ENCODE measurements at places on chromosomes 13 and 19. TPM values are rescaled to one million over a fixed set of nuclear protein-coding genes. Genes with fewer than 3 reads are reported as not detected.

DNA sequence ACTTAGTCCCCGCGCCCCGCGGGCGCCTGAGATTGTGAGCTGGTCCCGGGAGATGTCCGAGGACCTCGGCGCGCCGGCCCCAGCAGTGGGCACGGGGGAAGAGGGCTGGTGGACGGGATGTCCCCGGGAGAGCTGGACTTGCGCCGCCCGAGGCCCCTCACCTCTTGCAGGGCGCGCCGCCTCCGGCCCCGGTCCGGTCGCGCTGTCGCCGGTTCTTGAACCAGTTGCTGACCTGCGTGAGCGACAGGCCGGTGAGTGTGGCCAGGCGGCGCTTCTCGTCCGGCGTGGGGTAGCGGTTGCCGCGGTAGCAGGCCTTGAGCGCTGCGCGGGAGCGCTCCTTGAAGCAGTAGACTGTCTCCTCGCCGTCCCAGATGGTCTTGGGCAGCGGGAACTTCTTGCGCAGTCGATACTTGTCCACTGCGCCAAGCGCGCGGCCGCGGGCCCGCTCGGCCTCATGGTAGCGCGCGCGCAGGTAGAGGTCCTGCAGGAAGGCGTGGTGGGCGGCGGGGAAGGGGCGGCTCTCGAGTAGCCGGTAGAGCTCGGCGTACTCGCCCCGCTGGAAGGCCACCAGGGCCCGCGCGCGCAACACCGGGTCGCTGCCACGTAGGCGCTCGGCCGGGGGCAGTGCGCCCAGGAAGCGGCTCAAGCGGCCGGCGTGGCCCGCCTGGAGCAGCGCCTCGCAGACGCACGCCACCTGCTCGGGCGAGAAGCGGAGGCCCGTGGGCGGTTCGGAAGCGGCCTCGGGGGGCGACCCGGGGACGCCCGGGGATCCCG lies 984 bp downstream of the SIX5 start:
- H3K4me1 ChIP-seq, result peaks cover 5% of the 10 kb centered on the region
- H3K27ac ChIP-seq, result no peak overlapping the region
- peak overlapping the region; percentile 77 for H3K4me3 ChIP-seq

GRCh38 chr13:89695343-89696257 lies 1651.9 kb upstream of the MIR17HG start:
- peaks cover 7% of the 10 kb centered on the region for H3K4me1 ChIP-seq
- no peaks in the 10 kb centered on the region for H3K27me3 ChIP-seq
- H3K27ac ChIP-seq, result no peak overlapping the region
- DNase-seq, result peak; percentile 62

ZNF615 gene
- total RNA-seq, result 12.3 TPM

DNA sequence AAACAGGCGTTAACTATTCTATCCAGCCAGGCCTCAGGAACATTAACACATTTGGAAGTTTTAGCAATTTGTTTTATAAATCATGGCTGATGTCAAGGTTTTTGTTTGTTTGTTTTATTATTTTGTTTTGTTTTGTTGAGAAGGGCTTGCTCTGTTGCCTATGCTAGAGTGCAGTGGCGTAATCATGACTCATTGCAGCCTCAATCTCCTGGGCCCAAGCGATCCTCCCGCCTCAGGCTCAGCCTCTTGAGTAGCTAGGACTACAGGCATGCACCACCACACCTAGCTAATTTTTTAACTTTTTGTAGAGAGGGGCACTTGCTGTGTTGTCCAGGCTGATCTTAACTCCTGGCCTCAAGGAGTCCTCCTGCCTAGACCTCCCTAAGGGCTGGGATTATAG lies 28.3 kb downstream of the NUP58 start:
- no peaks in the 10 kb centered on the region for H3K27me3 ChIP-seq
- H3K4me1 ChIP-seq, result no peaks in the 10 kb centered on the region
- no peak for DNase-seq
- H3K4me3 ChIP-seq, result no peak overlapping the region
- no peaks in the 10 kb centered on the region for H3K36me3 ChIP-seq
- H3K27ac ChIP-seq, result no peak overlapping the region

- H3K4me1 ChIP-seq, result no peaks in the 10 kb centered on the region
- no peak overlapping the region for H3K4me3 ChIP-seq
- peaks cover 7% of the 10 kb centered on the region for H3K27me3 ChIP-seq
Measured at GRCh38 chr19:51710163-51710562, 13.6 kb downstream of the HAS1 start.

DNA sequence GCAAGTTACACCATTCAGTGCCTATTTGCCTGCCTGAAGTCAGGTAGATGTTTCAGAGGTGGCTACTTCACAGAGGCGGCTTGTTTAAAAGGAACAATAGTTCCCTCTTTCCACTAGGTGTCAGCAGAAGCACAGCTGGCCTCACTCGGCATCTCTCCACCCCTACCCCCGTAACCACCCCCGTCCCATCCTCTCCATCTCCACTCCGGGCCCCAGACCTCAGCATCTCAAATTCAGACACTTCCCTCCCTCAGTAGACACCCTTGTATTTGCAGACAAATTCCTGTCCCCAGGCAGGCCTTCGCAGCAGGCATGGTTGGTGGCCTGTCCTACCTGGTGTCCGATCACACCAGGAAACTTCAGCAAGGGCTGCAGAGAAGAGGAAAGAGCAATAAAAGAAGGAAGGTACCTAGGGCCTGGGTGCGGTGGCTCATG lies 9.1 kb upstream of the DPP9 start:
- H3K36me3 ChIP-seq, result no peaks in the 10 kb centered on the region
- no peak overlapping the region for H3K27ac ChIP-seq
- peak; percentile 61 for DNase-seq
- H3K27me3 ChIP-seq, result peaks cover 6% of the 10 kb centered on the region

DNA sequence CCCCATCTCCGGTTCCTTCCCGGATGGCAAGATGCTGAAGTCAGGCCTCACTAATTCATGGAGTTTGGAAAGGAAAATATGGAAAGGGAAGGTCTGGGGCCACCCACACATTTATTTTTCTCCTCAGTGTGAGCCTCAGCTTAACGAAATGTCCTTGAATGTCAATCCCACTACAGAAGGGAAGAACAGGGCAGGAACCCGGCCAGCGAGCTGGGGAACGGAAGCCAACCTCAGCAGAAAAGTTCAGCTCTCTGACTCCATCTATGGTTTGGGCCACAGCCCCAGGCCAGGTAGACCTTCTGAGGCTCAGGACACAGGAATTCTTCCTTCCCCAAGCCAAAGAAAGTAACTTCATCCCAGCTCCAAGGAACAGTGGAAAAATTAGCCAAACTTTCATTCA lies 8.4 kb downstream of the C19orf12 start:
- peaks cover 6% of the 10 kb centered on the region for H3K27me3 ChIP-seq
- no peak overlapping the region for H3K27ac ChIP-seq
- no peak for DNase-seq
- H3K4me3 ChIP-seq, result no peak overlapping the region

- peaks cover 6% of the 10 kb centered on the region for H3K27me3 ChIP-seq
- H3K4me3 ChIP-seq, result peak overlapping the region; percentile 96
- peaks cover 63% of the 10 kb centered on the region for H3K36me3 ChIP-seq
- peak overlapping the region; percentile 95 for H3K27ac ChIP-seq
- peaks cover 2% of the 10 kb centered on the region for H3K4me1 ChIP-seq
- peak; percentile 21 for DNase-seq
Measured at GRCh38 chr19:52398081-52398441, 412 bp downstream of the ZNF528 start.

ACP5 gene
- total RNA-seq, result not detected

GRCh38 chr13:74920361-74920760 lies 561.6 kb downstream of the TBC1D4 start:
- no peak for DNase-seq
- no peak overlapping the region for H3K27ac ChIP-seq
- no peak overlapping the region for H3K4me3 ChIP-seq
- no peaks in the 10 kb centered on the region for H3K36me3 ChIP-seq
- H3K4me1 ChIP-seq, result no peaks in the 10 kb centered on the region

DNA sequence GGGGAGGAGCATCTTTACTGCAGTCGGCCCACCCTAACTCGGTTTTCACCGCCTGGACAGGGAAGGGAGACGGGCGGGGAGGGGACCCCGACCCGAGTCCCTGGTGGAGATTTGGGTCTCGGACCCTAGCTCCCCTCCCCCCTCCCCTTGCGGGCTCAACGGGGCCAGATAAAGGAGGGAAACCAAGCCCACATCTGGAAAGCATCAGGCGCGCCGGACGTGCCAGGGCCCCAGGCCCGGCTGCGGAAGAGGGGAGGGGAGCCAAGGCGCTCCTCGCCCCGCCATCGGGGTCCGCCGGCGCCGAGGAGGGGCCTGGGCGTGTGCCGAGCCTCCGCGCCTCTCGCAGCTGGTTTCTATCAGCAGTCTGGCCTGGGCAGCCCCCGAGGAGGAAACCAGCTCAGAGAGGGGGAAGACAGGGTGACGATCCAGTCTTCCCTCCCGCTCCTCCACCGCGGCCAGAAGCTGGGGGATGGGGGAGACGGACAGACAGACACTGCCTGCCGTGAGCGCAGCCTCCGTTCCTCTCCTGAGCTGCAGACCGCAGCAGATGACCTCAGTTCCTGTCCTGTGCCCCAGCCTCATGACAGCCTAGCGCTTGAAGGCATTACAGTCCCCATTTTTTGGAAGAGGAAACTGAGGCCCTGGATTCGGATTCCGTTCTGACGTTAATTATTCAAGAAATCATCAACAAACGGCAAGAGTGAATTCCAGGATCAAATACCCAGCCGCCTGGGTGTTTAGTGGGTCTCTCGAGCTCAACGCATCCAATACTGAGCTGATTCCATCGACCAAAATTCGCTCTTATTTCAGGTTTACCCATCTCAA lies 3.6 kb upstream of the GNG8 start:
- H3K4me1 ChIP-seq, result no peaks in the 10 kb centered on the region
- peak overlapping the region; percentile 69 for H3K4me3 ChIP-seq
- no peak for DNase-seq
- H3K27ac ChIP-seq, result peak overlapping the region; percentile 40
- no peaks in the 10 kb centered on the region for H3K36me3 ChIP-seq
- peaks cover 9% of the 10 kb centered on the region for H3K27me3 ChIP-seq

Data from glutamatergic neuron (in vitro differentiated cells).